ENCODE measurements at places on chromosomes 13 and 19. TPM values are rescaled to one million over a fixed set of nuclear protein-coding genes. Genes with fewer than 3 reads are reported as not detected.

Gene UBE2L5
- total RNA-seq: not detected

Gene ZNF726
- total RNA-seq: 5.7 TPM

Gene JAK3
- total RNA-seq: 0.74 TPM

Gene TMC4
- total RNA-seq: 125 TPM

Gene IGFL4
- 0.84 TPM for total RNA-seq

Gene LILRB1
- total RNA-seq: not detected

- peaks cover 2% of the 10 kb centered on the region for H3K4me1 ChIP-seq
- DNase-seq: no peak
- no peak overlapping the region for H3K4me3 ChIP-seq
- no peak overlapping the region for H3K27ac ChIP-seq
- peaks cover 11% of the 10 kb centered on the region for H3K36me3 ChIP-seq
These were observed 4.6 kb upstream of the ZNF845 start for GRCh38 chr19:53328967-53329366.

GRCh38 chr13:98515818-98516465 lies 61.0 kb downstream of the STK24 start:
- no peak overlapping the region for H3K27ac ChIP-seq
- no peak overlapping the region for H3K4me3 ChIP-seq
- no peaks in the 10 kb centered on the region for H3K27me3 ChIP-seq
- DNase-seq: no peak
- H3K4me1 ChIP-seq: peaks cover 23% of the 10 kb centered on the region
- peaks cover 18% of the 10 kb centered on the region for H3K36me3 ChIP-seq

DNA sequence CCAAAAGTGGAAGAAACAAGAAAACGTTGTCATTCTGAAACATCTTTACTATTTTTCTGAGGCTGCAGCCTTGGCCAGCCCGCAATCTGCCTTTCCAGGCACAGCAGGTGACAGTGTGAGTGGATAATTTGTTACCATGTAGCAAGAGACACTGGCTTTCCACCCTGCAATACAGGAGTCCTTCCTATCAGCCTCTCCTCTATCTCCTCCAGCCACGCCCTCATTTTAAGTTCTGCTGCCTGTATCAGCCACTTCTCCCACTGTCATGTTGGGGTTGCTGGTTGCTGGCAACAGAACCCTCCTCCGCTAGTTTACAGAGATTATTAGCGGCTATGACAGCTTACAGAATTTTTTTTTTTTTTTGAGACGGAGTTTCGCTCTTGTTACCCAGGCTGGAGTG lies 7.7 kb upstream of the LGALS7 start:
- no peak for DNase-seq
- H3K27me3 ChIP-seq: peaks cover 7% of the 10 kb centered on the region
- H3K36me3 ChIP-seq: no peaks in the 10 kb centered on the region
- peak overlapping the region; percentile 10 for H3K27ac ChIP-seq
- no peaks in the 10 kb centered on the region for H3K4me1 ChIP-seq
- H3K4me3 ChIP-seq: no peak overlapping the region

DNA sequence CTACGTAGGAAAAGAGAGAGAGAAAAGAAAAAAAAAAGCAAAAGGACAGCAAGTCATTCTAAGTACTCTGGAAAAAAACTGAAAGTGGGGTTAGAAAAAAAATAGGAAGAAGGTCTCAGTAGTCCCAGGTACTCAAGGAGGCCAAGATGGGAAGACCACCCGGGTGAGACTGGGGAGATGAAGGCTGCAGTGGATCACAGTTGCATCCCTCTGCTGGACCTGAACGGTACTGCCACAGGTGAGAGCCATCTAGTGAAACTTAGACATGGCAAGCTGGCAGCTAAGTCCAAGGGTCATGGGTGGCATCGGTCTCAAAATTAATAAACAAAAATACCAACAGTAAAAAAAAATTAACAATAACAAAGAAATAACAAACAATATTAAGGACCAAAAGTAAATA lies 41.0 kb upstream of the ZNF91 start:
- H3K4me3 ChIP-seq: no peak overlapping the region
- no peak overlapping the region for H3K27ac ChIP-seq
- H3K27me3 ChIP-seq: no peaks in the 10 kb centered on the region
- no peak for DNase-seq
- no peaks in the 10 kb centered on the region for H3K4me1 ChIP-seq

GRCh38 chr19:45451850-45452387 lies 15.9 kb upstream of the FOSB start:
- H3K27ac ChIP-seq: peak overlapping the region; percentile 96
- no peak for DNase-seq
- peak overlapping the region; percentile 79 for H3K4me3 ChIP-seq
- H3K4me1 ChIP-seq: peaks cover 36% of the 10 kb centered on the region
- H3K36me3 ChIP-seq: no peaks in the 10 kb centered on the region
- no peaks in the 10 kb centered on the region for H3K27me3 ChIP-seq

DNA sequence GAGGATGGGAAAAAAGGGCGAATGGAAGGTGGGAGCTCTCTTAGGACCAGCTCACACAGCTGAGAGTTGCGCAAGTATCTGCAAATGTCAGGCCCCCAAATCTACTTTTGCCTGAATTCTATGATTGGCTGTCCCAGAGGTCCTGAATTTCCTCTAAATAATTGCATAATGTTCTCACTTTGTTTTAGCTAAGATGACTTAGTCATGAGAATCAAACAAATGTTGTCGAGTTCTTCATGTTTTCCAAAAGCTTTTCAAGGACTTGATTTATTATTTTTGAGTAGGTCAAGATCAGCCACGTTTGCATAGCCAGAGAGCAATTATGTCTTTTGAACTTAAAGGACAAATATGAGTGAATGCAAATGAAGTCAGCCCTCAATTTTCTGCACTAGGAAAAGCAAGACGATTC lies 246.6 kb upstream of the MAB21L1 start:
- no peak overlapping the region for H3K4me3 ChIP-seq
- H3K36me3 ChIP-seq: no peaks in the 10 kb centered on the region
- DNase-seq: no peak
- peaks cover 30% of the 10 kb centered on the region for H3K27me3 ChIP-seq
- peaks cover 2% of the 10 kb centered on the region for H3K4me1 ChIP-seq

DNA sequence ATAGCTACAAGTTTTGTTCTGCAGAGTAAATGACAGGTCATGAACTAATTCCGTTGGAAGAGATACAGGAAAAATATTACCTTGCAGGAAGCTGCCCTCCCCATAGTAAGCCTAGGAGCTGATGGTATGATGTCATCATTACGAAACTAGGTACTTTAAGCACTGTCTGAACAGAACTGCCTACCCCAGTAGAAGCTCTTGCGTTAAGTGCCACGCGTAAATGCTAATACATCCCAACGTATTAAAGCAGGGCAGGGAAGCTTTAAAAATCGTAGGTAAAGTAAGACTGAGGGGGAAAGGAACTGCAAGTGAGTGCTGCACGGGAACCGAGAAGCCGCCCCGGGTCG lies 572 bp downstream of the UGGT2 start:
- peaks cover 15% of the 10 kb centered on the region for H3K36me3 ChIP-seq
- H3K27me3 ChIP-seq: no peaks in the 10 kb centered on the region
- DNase-seq: no peak

DNA sequence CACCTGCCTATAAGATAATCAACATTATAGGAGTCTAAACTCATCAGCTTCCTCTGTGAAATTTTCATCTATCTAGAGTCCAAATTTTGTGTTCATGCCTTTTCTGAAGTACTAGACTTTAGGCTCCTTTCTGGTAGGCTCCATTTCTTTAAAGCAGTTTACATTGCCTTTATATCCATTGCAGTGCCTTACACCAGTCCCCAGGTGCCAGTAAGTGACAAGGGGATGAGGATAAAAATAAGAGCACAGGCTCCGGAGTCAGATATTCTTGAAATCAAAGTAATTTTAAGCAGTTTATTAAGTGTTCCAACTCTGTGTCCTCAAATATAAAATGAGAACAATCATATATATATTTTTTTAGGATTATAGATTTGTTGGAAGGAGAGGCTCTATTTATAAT lies 10.6 kb upstream of the CYSLTR2 start:
- H3K36me3 ChIP-seq: no peaks in the 10 kb centered on the region
- H3K4me1 ChIP-seq: peaks cover 9% of the 10 kb centered on the region
- DNase-seq: no peak
- H3K27me3 ChIP-seq: no peaks in the 10 kb centered on the region

- DNase-seq: no peak
- peak overlapping the region; percentile 85 for H3K4me3 ChIP-seq
- peaks cover 29% of the 10 kb centered on the region for H3K4me1 ChIP-seq
- no peaks in the 10 kb centered on the region for H3K36me3 ChIP-seq
These were observed 2.0 kb upstream of the GATAD2A start for GRCh38 chr19:19403373-19403901.

DNA sequence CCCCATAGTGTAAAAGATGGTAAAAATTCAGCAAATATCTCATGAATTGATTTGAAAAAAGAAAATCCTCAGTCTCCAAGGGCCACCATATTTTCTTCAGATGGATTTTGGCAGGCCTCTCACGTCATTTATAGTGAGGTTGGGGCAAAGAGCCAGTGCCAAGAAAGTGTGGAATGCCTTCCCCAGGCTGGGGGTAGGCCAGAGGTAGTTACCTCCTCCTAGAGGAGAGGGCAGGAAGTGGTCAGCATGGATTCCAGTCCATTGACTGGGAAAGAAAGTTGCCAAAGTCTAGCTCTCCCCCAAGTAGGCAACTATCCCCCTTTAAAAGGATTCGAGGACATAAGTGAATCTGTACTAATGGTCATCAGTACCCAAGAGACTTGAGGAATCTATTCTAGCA lies 68.4 kb upstream of the KCTD4 start:
- H3K27ac ChIP-seq: no peak overlapping the region
- no peaks in the 10 kb centered on the region for H3K4me1 ChIP-seq
- no peak overlapping the region for H3K4me3 ChIP-seq
- no peaks in the 10 kb centered on the region for H3K27me3 ChIP-seq

GRCh38 chr13:73492811-73493210 lies 434.0 kb downstream of the KLF5 start:
- no peak for DNase-seq
- no peaks in the 10 kb centered on the region for H3K4me1 ChIP-seq
- H3K36me3 ChIP-seq: peaks cover 4% of the 10 kb centered on the region
- no peaks in the 10 kb centered on the region for H3K27me3 ChIP-seq
- no peak overlapping the region for H3K27ac ChIP-seq

DNA sequence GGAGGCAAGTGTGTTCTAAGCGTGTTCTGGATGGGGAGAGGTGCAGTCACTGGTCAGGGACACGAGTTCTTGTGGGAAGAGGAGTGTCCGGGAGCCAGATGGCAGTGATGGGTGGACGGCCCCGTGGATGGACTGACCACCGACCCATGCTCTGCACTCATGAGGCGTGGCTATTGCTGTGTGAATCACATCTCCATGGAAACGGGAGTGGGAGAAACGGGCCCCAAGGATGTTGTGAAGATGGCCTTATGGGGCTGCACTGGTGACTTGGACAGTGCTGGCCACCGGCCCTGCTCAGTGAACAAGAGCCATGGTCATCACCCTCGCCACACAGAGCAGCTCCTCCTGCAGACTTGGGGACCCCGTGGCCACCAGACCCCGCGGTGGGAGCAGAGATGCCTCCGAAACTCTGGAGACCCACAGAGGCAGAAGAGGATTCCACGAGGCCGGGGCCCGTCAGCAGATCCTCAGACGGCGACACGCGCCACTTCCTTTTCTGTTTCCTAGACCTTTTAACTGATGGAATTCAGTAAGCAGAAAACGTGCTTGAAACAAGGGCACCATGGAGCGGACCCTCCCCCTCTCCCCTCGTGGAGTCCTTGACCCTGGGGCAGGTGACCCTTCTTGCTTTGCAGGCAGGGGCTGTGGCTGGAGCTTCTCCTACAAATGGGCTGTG lies 47.5 kb downstream of the GAS6 start:
- no peak for DNase-seq
- no peak overlapping the region for H3K4me3 ChIP-seq
- no peaks in the 10 kb centered on the region for H3K4me1 ChIP-seq

- peaks cover 1% of the 10 kb centered on the region for H3K27me3 ChIP-seq
- no peak for DNase-seq
- H3K27ac ChIP-seq: no peak overlapping the region
- H3K4me3 ChIP-seq: no peak overlapping the region
- no peaks in the 10 kb centered on the region for H3K4me1 ChIP-seq
- H3K36me3 ChIP-seq: no peaks in the 10 kb centered on the region
These were observed 311.8 kb downstream of the TSHZ3 start for GRCh38 chr19:31037286-31037980.

DNA sequence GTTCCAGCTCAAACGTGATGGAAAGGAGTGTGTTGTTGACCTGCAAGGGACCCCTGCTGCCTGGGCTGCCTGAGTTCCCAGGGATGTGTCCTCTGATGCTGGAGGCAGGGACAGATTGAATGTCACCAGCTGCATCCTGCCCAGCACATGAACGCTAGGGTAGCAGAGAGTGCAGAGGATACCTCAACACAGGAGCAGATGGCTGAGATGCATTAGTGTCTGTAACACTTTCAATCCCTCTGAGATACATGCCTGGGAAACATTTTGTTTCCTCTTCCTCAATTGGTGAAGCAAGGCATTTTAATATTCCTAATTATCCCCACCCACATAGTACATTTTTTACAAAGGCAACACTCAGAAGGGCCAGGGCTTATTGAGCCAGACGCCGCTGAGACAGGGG lies 106.4 kb upstream of the UBL3 start:
- H3K4me3 ChIP-seq: no peak overlapping the region
- H3K4me1 ChIP-seq: peaks cover 3% of the 10 kb centered on the region
- H3K27me3 ChIP-seq: peaks cover 7% of the 10 kb centered on the region
- DNase-seq: no peak
- H3K27ac ChIP-seq: no peak overlapping the region

DNA sequence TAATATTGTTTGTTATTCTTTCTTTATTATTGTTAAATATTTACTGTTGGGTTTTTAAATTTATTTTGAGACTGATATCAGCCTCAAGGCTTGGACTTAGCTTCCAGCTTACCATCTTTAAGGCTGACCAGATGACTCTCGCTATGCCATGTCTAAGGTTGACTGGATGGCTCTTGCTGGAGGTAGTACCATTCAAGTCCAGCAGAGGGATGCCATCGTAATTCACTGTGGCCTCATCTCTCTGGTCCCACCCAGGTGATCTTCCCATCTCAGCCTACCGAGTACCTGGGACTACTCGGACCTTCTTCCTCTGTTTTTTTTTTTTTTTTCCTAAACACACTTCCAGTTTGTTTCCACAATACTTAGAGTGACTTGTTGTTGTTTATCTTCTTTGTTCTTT lies 41.7 kb upstream of the ZNF91 start:
- peaks cover 2% of the 10 kb centered on the region for H3K36me3 ChIP-seq
- no peaks in the 10 kb centered on the region for H3K27me3 ChIP-seq
- no peaks in the 10 kb centered on the region for H3K4me1 ChIP-seq
- H3K4me3 ChIP-seq: no peak overlapping the region

DNA sequence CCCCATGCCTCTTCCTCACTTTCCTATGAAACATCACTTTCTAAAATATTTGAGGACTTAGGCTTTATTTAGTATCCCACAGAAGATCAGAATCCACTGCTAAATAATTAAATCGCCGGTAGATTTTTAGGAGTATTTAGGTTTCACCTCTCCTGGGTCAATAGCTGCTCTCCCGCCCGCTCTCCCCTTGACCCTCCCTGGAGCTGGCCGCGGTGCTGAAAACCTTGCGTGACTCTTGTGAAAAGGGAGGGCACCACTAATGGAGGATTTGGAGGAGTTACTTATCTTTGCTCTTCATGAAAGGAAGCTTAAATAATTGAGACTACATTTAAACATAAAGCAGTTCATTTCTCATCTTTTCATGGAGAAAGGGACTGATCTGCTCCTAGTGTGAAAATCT lies 14.1 kb downstream of the POU4F1 start:
- H3K27ac ChIP-seq: no peak overlapping the region
- H3K4me3 ChIP-seq: no peak overlapping the region
- no peaks in the 10 kb centered on the region for H3K36me3 ChIP-seq
- DNase-seq: peak; percentile 69
- peaks cover 2% of the 10 kb centered on the region for H3K4me1 ChIP-seq

Data from progenitor cell of endocrine pancreas (in vitro differentiated cells).